ENCODE measurements at places on chromosomes 1 and 21.

GRCh38 chr1:56516539-56517252 is 62.7 kb downstream of the PLPP3 start:
- DNase-seq: peak; percentile 44

GRCh38 chr1:154453574-154454352 is 48.3 kb upstream of the TDRD10 start:
- DNase-seq: no peak

DNA sequence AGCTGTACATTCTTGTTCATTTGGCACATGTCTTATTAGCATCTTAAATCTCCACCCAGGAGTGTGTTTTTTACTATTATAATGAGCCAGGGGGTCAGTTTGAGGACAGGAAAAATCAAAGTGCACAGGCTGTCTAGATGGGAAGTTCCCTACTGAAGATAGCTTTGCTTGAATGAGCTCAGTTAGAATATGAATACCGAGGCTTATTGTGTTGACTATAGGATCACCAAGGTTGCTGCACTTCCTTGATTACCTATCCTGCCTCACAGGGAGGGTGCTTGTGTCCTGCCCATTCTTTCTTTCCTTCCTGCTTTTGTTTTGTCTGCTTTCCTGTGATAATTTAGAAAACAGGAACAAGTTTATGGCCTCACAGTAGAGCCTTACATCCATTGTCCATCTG is 16.3 kb downstream of the PHGDH start:
- DNase-seq: no peak

DNA sequence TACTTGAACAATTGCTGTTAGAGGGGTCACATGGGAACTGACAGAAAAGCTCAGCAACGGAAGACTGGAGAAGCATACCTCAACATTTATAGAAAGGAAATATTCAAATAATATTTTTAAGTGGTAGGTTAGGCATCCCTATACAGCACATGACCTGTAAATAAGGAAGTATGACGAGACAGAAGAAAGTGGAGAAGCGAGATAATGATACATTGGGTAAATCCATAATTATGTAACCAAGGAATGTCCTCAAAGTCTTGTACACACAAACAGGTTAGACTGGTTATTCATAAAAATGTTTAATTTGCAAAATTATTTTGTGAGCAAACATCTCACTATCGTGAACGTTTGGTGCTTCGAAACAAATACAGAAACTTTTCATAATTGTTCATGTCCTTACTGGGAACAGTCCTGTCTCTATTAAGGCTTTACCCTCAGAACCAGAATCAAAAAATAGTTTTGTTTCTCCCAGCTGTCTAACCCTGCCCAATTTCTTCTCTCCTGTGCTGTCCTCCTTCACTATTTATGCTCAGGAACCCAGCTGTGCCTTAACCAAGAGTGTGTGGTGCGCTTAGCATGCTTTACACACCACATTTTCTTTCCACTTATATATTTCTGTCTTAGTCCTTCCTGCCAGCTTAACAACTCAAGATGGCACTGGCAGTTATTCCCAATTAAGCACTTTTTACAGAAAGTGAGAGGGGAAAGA is 10.2 kb downstream of the KMO start:
- no peak for DNase-seq

DNA sequence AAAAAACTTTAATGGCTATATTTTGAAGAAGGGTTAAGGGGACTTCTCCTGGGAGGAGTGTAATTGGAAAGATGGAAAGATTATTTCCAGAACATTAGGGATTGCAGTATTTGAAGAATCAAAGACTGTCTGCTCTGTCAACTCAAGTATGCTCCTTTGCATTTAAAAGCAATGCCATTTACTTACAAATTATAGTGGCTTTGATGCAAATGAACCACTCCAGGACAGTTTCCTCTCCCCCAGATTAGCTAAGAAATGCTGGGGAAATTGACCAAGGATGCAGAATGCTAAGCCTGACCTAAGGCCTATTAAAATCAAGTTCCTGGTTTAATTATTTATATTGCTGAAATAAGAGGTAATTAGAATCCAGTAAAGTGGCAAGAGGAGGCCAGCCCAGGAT is 110.5 kb upstream of the CAMK1G start:
- DNase-seq: no peak

- no peak for DNase-seq
Measured at GRCh38 chr1:231665101-231665500, 38.5 kb downstream of the DISC1 start.

DNA sequence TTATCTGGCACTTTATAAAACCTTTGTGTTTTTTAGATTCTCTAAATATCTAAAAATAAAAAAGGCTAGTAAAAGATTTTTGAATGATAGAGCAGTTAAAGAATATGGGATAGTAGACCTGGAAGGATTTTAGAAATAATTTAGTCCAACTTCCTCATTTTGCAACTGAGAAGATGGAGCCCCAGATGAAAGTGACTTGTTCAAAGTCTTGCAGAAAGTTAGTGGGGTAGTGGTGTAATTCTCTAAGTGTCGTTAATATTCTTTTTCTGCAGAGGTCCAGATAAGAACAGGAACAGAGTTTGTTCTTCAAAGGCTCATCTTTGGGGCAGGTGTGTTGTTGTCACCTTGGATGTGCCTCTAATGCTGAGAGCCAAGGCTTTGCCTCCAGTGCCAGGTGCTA is 159.5 kb downstream of the DISC1 start:
- no peak for DNase-seq

GRCh38 chr1:175390081-175390481 is 197.5 kb upstream of the KIAA0040 start:
- no peak for DNase-seq

GRCh38 chr1:51926171-51926812 is 47.8 kb upstream of the NRDC start:
- DNase-seq: no peak

GRCh38 chr21:37071561-37072273 is 1.2 kb downstream of the PIGP start:
- peak; percentile 16 for DNase-seq

DNA sequence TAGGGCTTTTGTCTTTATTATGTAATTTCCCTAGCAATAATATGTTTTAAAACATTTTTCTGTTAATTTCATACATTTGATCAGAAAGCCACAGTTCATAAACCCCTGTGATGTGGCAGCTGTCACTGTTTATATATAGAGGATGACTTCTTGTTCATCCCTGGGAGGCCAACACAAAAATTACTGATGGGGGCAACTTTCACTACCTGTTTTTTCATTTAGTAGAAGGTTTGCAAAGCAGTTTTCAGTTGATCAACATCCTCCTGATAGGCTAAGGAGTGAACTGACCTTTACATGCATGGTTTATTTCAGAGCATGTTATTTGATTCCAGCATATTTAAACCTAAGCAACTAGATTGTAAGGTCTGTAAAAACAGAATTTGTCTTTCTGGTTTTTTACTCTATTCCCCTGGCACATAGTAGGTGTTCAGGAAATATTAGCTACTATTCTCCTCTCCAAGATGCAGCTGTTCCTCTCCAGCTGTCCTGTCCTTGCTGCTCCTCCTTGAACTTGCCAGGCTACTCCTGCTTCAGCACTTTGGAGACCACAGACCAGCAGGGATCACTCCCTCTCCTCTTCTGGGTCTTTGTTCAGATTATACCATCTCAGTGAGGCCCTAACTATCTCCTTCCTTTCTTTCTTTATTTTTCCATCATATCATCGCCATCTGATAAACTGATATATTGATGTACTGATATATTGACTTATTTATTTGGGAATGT is 54.7 kb downstream of the ROR1 start:
- peak; percentile 50 for DNase-seq

DNA sequence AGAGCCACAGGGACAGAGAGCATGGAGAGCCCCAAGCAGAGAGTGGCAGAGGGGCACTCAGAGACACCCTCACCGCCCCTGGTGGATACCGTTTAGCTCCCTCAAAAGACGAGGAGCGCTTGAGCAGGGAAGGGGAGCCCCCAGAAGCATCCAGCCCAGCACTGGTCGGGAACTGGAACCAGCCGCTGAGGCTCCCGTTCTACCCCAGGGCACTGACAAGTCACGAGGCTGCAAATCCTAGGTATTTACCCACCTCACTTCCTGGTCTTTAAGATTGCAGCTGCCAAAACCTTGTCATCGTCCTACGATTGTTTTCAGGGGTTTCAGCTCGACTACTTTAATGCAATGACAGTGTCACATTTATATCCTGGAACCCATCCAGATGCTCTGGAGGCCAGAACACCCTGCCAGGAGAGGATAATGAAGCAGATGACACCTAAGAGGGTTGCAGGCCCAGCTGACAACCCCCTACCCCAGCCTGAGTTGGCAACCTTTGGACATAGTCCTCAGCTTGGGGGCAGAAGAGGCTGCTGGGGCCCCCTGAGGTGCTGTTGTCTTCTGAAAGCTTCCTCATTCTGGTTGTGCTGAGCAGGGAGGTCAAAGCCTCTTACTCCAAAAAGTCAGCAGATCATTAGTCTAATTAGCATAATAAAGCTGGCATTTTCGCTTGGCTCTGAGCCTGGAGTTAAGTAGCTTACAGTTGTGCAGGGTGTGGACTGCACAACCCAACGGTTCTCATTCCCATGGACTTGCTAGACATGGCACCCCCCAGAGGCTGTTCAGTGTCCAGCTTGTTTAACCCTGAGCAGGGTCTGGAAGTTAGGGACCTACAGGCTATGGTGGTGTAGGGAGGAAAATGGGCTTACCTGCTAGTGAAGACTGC is 20.6 kb upstream of the BACE2 start:
- DNase-seq: no peak

GRCh38 chr1:45328680-45329079 is 2.0 kb downstream of the HPDL start:
- DNase-seq: no peak

DNA sequence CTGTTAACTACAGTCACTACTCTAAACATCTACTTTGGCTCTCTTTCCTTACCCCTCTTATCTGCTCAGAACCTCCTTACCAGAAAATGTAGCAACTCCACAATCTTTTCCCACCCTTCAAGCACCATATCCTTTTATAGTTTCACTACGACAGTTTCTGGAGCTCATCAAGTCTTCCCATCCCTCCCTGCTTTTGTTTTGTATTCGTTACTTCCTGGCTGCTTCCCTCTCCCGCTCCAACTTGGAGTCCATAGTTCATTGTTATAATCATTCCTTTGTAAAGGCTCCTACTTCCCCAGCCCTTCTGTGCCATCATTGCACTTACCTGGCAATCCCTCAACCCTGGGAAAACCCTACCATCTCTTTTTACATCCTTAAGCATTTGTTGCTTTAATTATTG is 18.0 kb downstream of the MPZL1 start:
- DNase-seq: no peak

DNA sequence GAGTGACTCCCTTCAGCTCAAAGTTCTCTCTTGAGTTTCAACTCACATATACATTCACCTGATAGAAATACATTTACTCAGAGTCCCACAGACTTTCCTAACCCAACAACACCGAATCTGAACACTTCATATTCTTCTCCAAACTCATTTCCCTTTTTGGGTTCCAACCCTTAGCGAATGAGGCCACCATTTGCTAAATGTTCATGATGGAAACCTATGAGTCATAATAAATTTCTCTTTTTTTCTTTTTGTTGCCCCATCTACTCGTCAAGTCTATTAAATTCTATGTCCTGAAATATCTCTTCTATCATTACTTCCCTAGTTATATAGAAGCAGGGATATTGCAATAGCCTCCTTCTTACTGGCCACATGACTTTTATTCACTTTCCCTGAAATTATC is 100.1 kb downstream of the HLX start:
- no peak for DNase-seq

DNA sequence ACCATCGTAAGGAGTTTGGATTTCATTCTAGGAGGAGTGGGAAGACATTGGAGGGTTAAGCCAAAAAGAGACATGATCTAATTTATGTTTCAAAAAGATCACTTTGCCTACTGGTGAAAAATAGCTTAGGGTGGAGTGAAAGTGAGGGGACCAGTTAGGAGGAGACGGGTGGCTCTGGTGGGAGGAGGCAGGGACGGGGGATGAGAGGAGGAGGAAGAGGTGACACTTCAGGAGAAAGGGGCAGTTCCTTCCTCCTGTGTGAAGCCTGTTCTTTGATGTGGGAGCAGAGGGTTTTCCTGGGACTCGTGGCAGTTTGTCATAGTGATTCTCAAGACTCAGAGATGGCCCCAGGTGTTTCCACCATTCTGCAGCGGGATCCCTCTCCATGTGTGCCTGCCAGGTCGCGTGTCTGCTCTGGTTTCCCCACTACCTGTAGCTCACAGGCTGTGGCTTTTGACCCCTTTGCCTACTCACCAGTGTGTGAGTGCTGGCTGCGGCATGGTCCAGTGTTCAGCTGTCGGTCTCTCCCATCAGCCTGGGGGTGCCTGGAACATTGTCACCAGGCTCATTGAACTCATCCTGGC is 102.4 kb downstream of the CNIH3 start:
- no peak for DNase-seq

DNA sequence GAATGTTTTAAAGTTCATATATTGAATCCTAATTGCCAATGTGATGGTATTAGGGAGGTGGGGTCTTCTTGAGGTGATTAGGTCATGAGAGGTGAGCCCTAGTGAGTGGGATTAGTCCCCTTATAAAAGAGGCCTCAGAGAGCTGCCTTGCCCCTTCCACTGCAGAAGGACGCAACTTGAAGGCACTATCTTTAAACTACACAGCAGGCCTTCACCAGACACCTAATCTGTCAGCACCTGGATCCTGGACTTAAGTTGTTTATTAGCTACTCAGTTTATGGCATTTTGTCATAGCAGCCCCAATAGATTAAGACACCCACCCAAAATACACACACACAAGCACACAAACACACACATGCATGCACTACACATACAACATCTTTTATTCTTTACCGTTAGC is 61.4 kb downstream of the DAB1 start:
- no peak for DNase-seq

DNA sequence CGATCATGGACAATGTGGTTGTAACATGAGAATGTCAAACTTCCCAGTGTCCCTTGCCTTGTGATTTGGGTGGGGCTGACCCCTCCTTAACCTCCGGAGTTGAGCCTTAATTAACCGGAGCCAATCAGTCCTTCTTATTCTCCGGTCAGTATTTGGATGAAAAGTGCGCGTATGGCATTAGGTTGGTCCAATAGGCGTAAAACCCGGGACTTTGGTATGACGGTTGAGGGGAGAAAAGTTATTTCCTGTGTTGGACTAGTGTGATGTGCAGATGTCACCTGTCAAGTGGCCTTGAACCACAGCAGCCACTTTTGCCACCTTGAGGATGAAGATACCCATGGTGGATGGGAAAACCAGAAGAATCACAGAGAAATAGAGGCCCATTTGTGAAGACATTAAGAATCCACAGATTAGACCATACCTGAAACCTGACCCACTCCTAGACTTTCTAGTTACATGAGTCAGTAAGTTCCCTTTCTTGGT is 5.1 kb downstream of the PAFAH2 start:
- no peak for DNase-seq

GRCh38 chr1:233993651-233994050 is 89.2 kb downstream of the SLC35F3 start:
- DNase-seq: no peak

- no peak for DNase-seq
Measured at GRCh38 chr1:51515982-51516648, 3.0 kb downstream of the EPS15 start.

GRCh38 chr1:16980473-16981268 is at the start of gene MFAP2:
Gene MFAP2, minus strand, starts transcription at chr1:16980620. Its CDS starts 2,347 bp downstream, at chr1:16978273.
- no peak for DNase-seq

GRCh38 chr1:2631136-2632050 is 1.4 kb downstream of the MMEL1 start:
- no peak for DNase-seq

- DNase-seq: no peak
Measured at GRCh38 chr1:25073640-25074270, 143.7 kb upstream of the RUNX3 start.

Data from GM10248 (cell line).